ENCODE measurements at places on chromosomes 7 and 10.

DNA sequence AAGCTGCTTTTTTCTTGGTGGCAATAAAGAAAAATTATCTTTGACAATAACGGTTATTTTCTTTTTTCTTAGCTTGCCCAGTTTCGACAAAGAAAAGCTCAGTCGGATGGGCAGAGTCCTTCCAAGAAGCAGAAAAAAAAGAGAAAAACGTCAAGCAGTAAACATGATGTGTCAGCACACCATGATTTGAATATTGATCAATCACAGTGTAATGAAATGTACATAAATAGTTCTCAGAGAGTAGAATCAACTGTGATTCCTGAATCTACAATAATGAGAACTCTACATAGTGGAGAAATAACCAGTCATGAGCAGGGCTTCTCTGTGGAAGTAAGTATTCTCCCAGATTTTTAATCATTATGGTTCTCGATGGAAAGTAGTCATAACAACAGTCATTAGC, 33.0 kb downstream of the AKAP9 start:
- no peak for DNase-seq

- DNase-seq: no peak
These were observed 3.4 kb downstream of the STAM start for GRCh38 chr10:17647326-17647725.

- no peak for DNase-seq
These were observed 501.6 kb downstream of the GRID1 start for GRCh38 chr10:85864868-85865526.

GRCh38 chr10:79446758-79447084, 1.3 kb upstream of the ZCCHC24 start:
- DNase-seq: no peak

DNA sequence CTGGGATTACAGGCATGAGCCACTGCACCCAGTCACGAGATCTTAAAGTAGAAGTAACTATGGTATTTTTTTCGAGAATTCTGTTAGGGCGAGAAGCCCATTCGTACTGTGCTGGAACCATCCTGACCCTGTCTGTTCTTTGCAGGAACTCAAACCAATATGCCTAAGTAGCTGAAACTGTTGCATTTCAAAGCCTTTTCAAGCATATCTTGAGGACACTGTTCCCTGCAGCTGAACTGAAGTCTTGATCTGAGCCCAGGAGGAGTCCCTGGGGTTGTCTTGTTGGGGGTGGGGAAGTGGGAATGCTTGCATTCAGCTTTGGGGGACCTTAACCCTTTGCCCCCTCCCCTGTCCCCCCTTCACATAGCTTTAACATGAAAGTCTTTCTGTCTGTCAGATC, 61.5 kb downstream of the CUX1 start:
- DNase-seq: no peak

GRCh38 chr7:105638334-105638733, 57.0 kb upstream of the EFCAB10 start:
- DNase-seq: no peak

- no peak for DNase-seq
These were observed 273.7 kb downstream of the KIF20B start for GRCh38 chr10:89975071-89975470.

DNA sequence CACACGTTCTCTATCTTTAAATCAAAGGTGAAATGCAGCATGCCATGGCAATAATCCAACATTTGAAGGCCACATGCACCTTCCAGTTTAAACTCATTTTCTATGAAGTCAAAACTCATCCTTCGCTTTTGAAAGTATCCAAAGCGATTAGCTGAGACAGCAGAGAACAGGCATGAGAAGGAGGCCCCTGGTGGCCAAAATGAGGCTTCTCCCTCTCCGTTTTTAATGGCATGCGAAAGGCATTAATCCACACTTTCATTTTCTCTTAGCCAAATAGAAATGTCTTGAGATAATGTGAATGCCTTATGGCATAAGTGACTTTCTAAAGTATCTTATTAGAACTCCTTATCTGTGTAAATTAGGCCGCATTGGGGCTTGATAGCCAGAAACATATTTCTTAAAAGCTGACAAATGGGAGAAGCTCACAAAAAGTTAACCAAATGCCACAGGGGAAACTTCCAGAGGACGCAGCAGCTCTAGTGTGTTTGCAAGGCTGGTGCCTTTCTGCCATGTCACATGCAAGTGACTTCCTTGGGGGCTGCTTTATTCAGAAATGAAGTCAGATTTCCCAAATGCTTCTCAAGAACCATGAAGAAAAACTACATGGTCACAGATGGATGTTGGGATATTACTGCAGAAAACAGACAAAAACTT, 1189.6 kb downstream of the SORCS1 start:
- peak; percentile 41 for DNase-seq

DNA sequence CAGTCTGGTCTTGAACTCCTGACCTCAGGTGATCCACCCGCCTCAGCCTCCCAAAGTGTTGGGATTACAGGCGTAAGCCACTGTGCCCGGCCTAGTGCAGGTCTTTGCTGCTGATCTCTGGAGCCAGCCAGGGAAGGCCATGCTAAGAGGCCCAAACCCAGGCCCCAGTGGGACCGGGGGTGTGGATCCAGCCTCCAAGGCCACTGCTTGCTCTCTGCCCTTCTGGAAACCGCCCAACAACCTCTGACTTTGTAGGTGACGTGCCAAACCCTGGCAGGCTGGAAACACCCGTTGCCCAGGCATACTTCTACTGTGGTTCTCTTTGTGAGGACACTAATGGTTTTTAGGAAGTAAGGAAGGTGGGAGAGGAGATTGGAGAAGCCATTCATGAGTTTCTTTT, 83.5 kb upstream of the GNA12 start:
- DNase-seq: no peak

GRCh38 chr7:17668122-17668521, 272.2 kb downstream of the SNX13 start:
- no peak for DNase-seq

DNA sequence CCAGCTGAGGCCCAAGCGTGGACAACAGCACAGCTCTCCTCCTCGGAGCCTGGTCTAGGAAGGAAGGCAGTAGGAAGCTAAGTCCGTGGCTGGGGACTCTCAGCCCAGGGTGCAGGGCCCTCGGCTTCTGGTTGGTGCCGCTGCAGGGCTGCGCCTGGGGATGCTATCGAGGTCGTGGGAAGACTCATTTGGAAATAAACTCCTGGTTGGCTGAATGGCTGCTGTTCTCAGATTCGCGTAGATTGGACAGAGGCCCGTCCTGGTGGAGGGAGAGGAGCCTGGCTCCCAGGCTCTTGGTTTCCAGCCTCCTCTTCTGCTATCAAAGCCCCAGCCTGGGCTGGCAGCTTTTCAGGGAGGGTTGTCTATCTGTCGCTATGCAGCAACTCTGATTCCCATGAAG, 152.6 kb upstream of the FZD8 start:
- DNase-seq: no peak

GRCh38 chr10:101901340-101901739, 57.7 kb upstream of the KCNIP2 start:
- DNase-seq: no peak

GRCh38 chr7:44068054-44068453, 2.7 kb upstream of the PGAM2 start:
- no peak for DNase-seq

GRCh38 chr7:73642834-73643233, 18.5 kb upstream of the MLXIPL start:
- DNase-seq: no peak

- DNase-seq: no peak
These were observed 42.0 kb downstream of the COL1A2 start for GRCh38 chr7:94436700-94437099.

- no peak for DNase-seq
These were observed 138.3 kb downstream of the BMPER start for GRCh38 chr7:34043461-34044305.

- DNase-seq: peak; percentile 16
These were observed 582.4 kb upstream of the FZD8 start for GRCh38 chr10:36224431-36224985.

- DNase-seq: peak; percentile 29
These were observed 22.2 kb upstream of the EXOC4 start for GRCh38 chr7:133230591-133231194.

- DNase-seq: no peak
These were observed 437.4 kb upstream of the GALNT17 start for GRCh38 chr7:70694434-70694970.

DNA sequence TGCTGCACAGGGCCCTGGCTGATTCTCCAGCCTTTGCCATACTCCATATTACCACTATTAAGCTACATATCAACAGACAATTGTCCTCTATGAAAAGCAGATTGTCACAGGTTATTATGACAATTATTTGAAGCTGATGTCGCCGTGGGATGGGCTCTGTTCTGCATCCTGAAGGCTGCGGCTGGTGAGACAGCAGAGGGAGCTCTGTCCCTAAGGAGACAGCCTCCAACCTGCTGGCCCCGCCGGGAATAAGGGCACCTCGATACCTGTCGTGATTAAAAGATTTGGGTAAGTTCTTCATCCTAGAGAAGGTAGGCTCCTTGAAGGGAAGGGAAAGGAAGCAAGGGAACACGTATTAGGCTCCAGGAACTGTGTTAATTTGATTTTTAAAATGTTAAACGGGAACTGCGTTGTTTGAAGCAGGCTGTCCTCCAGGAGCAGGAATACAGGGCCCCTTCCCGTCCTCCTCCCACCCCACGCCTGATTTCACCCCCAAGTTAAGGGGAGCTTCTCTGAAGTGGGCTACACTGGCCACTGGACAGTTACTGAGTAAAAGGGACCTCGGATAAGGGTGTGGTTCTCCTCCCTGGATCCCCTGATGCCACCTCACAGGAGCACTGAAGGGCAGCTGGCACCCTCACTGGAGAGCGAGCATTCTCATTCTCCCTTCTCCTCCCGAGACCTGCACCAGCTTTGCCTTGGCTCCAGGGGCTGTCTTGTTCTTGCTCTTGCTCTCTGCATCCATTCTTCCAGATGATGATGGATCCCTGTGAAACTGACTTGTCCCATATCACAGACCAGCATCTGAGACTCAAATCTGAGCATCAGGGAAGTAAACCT, 11.8 kb upstream of the TIAL1 start:
- DNase-seq: no peak

- DNase-seq: no peak
These were observed 7.0 kb downstream of the ANXA7 start for GRCh38 chr10:73406846-73407245.

DNA sequence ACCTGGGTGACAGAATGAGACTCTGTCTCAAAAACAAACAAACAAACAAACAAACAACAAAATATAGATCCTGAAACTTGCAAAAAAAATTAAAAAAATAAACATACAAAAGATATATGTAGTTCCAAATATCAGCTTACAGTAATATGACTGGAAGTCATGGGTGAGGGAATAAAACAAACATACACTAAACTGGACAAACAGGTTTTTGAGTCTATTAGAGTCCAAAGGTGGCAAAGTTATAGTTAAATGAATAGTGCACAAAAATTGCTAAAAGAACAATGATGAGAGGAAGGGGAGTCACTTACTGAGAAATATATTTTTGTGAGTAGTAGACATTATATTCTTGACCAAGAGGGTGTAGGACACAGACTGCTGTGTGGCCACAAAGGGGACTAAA, 16.7 kb upstream of the RSBN1L start:
- DNase-seq: no peak

GRCh38 chr7:47651355-47652317, 69.7 kb upstream of the TNS3 start:
- DNase-seq: peak; percentile 95

DNA sequence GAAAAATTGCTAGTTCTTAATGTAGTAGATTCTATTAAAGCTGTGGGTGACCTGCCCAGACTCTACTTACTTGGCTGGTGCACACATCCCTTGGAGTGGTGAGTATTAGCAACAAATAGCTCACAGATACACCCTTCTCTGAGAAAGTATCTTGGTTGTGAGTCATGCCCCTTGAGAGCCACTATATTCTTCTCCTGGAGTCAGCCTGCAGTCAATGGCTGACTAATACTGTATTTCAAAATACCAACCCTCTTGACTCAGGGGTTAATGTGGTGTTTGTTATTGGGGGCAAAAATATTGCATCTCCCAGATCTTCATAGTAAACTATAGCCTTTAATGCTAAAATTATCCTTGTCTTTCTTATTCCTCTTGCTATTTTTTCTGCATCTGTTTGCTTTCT, 354.9 kb downstream of the BMPER start:
- peak; percentile 90 for DNase-seq

DNA sequence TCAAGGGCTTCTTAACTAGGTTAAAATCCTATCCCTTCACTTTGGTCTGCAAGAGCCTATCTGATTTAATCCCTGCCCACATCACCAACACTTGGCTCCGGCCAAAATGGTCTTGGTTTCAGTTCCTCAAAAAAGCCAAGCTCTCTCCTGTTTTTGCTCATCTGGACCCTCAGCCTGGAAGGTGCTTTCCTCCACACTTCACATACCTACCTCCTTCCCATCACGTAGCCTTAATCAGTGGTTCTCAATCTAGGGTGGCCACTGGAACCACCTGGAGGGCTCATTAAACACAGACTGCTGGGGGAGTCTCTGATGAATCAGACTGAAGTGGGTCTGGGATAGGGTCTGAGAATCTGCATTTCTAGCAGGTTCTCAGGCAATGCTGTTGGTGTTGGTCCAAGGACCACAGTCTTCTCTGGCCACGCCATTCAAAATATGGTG, 227.0 kb upstream of the AOAH start:
- no peak for DNase-seq

GRCh38 chr10:133475425-133475734, 21.6 kb downstream of the SCART1 start:
- no peak for DNase-seq

DNA sequence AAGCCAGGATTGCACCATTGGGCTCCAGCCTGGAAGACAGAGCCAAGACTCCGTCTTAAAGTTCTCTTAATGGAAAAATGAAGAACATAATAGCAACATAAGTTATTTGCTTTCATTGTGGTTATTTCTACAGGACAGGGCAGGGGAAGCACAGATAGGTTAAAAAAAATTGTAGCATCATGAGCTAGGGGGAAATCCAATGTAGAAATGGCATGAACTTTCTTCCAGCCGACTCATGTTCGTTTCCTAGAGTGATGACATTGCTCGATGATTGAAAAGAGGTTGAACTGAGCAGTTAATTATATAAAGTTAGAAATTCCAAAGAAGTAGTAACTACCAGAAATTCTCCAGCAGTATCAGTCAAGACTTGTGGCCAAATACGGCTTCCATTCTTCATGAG, 64.9 kb downstream of the DAGLB start:
- DNase-seq: no peak

DNA sequence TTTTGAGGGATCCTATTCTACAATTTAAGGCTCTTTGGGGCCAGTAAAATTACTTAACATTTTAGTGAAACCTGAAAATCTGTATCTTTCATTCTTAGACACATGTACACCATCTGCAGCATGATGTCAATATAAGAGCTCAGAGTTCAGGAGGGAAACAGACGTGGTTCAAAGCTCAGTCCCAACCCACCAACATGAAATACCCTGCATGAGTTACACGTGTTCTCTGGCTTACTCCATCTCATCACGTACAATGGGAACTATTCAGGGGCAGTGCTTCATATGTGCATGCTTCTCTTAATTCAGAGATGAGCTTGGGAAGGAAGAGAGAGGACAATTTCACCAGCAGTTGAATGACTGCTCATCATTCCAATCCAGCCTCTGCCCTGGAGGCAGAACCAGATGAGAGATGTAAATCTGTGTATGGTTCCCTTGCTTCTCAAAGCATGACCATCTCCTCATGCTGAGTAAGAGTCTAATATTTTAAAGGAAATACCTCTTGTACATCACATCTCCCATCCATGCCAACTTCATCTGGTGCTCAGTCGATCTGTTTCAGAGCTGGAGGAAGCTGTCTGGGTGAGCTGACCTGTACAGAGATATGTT, 29.0 kb upstream of the ADAM12 start:
- DNase-seq: no peak

Measured in fibroblast of skin of left quadriceps (primary cell).